ENCODE measurements at places on chromosomes 5 and 9.

DNA sequence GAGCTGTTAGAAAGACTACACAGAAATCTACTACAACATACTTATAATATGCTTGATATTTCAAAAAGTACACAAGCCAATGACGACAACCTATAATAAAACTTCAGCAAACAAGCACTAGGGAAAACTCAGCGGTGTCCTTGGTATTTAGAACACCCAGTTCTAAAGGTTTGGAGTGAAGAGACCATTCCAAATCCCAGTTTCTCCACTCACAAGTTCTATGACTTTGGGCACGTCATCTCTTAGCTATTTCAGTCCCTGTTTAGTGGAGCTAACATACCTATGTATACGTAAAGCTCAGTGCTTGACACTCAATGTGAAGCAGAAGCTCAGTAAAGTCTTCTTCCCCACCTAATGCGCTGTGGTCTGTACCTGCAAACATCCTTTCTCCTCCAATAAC lies 52.8 kb downstream of the MLLT3 start:
- DNase-seq = no peak

DNA sequence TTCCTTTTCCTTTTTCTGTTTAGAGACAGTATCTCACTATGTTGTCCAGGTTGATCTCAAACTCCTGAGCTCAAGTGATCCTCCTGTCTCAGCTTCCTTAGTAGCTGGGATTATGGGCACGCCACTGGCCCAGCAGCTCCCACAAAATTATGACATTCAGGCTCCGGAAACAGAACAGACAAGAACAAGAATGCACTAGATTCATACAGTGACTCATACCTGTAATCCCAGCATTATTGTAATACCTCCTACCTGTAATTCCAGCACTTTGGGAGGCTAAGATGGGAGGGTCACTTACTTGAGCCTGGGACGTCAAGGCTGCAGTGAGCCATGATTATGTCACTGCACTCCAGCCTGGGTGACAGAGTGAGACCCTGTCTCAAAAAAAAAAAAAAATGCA lies 26.7 kb upstream of the B4GALT1 start:
- DNase-seq = no peak

- DNase-seq = no peak
Observed at GRCh38 chr5:173768891-173769290, 119.3 kb upstream of the CPEB4 start.

DNA sequence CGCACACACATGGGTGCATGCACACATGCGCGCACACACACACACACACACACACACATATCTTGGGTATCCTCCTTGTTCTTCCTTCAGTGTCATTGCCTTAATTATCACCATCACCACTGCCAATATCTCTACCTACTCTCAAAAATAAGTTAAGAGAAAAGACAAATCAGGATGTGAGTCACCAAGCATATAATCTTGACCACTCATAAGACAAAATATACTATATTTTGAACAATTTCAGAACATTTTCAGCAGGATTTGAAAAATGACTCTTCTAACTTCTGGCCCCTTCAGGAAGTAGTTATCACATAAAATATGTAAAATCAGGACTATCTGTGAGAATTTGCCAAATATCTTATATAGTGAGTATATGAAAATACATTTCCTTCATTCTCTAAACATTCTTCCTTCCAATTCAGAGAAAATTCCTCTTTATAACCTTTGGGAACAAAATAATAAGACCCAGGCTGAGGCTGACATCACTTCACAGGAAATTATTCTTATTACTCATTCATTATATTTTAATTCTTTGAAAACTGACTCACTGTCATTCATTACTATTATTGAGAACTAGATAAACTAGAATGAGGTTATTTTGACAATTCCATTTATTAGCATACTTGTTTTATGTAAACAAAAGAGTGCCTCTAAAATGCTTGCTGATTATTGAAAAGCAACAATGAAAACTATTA lies 772.0 kb upstream of the ACO1 start:
- no peak for DNase-seq

- DNase-seq = no peak
Observed at GRCh38 chr5:17178373-17178675, 39.1 kb upstream of the BASP1 start.

DNA sequence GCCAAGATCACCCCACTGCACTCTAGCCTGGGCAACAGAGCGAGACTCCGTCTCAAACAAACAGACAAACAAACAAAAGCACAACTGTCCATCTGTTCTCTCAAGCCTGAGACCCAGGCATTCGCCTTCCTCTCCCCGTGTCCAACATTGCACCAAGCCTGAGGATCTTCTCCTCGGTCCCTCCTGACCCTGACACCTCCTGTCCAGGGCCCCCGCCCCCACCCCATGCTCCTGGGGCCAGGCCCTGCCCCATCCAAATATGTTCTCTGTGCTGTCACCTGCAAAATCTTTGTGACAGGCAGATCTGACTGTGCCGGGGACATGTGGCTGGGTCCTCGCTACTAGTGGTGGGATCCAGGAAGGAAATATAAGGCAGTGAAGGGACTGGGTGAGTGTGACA lies 33.4 kb upstream of the UNC5A start:
- no peak for DNase-seq

DNA sequence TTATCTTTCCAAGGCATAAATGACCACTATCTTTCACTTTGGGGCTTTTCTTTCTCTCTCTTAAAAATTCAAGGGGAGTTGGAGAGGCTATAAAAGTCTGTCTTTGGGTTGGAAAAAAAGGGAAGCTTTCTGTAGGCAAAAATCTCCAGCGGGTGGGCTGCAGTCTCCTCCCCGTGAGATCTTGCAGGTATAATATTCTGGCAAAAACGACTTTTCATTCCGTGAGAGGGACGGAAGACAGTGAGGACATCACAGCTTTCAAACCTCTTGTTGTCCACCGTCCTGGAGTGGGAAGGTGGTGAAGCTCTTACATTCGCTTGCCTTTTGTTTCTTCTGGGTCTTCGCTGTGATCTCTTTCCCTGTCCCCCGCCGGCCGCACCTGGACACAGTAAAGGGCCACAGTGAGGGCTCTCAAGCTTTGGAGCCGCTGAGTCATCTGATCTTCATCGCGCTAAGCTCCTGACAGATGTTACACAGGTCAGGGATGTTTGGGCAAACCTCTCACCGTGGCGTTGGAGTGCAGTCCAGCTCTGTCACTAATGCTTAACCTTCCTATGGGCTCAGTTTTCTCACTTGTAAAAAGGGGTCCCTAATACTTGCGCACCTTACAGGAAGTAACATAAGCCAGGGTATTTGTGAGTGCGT lies 61.9 kb upstream of the MEGF10 start:
- DNase-seq = peak; percentile 1

- DNase-seq = no peak
Observed at GRCh38 chr5:130135506-130135905, 231.2 kb downstream of the CHSY3 start.

DNA sequence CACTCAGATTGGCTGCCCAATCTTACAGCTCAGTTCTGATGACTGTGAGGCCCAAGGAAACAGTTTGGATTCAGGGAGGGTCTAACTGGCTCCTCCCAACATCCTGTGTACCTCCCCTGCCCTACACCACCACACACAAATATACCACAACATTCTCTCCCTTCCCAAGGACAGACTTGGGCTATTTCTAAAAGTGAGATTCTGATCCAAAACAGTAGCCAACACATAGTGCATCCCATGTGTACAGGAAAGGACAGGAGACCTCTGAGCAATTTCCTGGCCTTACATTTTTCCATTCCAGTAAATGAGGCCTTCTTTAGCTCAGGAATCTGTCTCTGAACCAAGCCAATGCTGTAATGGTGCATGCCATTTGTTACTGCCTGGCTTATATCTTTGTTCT lies 20.8 kb downstream of the ZNF366 start:
- no peak for DNase-seq

DNA sequence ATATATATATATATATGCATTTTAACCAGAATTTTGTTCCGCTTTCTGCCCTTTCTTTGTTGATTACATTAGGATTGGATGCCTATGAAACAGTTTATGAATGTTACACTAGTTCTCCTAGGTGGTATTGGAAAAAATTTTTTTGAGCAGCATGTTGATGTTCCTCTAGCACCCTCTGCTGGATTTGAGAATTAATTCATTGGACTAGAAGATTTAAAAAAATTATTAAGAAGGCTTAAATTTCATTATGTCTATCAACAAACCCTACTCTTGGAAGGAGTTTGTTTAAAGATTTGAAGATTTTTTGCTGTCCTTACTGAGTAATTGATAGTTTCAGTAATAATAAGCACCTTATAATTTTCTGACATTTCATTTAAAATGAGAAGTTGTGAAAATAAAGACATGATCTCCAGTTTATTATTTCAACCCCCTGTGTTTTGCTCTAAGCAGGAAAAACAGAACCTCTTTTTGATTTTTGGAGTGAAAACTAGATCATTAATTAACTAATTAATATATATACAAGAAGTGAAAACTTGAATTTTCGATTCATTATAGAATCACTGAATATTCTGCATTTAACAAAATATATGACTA lies 89.6 kb downstream of the CCDC171 start:
- peak; percentile 25 for DNase-seq

DNA sequence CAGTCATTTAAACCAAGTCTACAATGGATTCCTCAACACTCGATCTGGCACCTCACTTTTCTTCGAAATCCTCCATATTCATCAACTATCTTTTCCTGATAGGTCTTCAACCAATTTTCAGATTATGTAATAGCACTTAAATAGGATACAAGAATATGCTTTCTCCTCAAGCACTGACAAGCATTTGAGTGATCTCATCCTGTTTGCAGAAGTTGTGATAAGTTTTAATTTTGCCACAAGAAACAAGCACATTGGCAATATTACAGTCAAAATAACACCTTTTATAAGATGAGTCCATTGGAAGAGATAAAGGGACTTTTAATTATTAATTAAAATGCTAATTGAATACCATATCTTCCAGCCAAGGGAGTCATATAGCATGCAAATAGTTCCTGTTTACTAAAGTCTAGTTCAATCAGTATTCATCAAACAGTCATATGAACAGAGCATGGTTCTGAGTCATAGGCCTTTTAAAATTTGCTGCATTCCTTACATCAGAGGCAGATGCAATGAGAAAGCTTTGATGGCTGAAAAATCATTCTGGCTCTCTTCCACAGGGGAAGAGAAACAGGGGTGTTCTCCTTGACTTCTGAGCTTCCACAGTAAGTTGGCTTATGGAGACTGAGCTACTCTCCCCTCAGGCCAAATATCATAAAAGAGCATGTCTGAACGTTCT lies 32.7 kb upstream of the ZCCHC9 start:
- no peak for DNase-seq

DNA sequence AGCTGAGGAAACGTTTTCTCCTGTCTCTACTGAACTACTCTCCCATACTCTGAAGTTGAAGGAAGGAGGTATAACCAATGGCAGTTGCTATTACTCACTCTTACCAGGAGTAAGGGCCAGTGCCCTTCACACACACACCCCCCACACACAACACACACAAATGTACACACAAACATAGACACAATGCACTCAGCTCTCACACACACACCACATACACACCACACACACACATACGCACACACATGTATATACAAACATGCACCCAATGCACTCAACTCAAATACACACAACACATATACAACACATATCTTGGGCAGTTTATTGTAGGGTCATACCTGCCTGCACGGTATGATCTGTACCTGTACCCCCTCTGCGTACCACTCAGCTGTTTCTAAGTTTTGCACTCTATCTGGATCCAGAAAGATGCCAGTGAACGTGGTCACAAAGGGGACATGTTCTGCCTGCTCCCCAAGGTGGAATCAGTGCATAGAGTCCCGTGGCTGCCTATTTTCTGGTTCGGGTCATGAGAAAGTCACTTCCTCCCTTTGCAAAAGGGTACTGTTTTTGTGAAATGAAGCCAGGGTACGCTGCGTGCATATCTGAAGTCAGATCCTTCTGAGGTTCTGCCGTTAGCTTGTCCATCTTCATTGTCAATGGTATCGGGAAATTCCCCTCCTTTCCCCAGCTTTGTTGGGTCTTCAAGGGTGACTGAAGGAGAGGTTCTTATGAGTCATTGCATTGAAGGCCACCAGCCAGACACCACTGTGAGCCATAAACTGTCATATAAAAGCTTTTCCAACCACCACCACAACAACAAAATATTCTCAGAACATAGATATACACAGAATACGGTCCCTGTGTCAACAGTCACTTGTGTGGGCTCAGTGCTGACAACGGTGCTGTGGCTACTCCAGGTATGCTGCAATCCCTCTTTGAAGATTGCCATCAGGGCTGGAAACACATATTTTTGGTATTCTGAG lies 131.9 kb downstream of the UGCG start:
- DNase-seq = no peak

GRCh38 chr9:116087246-116087645 lies 66.3 kb upstream of the PAPPA start:
- DNase-seq = no peak

DNA sequence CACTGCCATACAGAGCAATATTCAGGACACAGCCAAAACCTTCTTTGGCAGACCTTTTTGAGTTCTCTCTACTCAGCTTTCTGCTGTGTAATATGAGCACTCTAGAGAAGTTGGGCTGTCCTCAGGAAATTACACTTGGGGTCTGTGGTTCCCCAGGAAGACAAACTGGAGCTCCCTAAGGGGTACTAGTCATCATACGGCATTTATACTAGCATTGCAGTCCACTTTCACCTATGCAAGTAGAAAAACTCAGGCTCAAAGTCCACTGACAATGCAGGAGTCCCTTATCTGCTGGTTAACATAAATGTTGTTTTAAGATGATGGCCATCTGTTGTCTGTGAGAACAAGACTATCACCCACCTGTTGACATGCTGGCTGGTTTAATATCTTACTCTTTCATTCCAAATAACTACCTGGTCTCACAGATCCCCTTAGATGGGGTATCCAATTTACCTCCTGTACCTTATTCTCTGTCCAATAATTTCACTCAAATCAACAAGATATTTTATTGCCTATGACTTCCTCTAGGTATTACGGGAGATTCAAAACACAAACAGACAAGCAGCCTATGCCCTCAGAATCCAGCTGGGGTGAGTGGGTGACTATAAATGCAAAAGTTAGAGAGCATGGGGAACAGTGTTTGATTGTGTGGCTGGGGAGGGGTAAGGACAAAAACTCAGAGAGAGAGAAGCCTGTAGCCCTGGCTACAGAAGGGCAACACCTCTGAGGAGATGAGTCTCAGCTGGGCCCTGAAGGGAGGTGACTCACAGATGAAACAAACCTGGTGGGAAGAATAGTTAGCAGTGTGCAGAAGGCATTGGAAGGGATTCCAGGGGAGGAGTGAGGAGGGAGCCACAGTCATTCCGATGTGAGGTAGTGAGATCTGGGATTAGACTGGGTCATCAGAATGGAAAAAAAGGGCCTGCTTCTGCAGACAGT lies 10.2 kb downstream of the DOCK8 start:
- DNase-seq = no peak

DNA sequence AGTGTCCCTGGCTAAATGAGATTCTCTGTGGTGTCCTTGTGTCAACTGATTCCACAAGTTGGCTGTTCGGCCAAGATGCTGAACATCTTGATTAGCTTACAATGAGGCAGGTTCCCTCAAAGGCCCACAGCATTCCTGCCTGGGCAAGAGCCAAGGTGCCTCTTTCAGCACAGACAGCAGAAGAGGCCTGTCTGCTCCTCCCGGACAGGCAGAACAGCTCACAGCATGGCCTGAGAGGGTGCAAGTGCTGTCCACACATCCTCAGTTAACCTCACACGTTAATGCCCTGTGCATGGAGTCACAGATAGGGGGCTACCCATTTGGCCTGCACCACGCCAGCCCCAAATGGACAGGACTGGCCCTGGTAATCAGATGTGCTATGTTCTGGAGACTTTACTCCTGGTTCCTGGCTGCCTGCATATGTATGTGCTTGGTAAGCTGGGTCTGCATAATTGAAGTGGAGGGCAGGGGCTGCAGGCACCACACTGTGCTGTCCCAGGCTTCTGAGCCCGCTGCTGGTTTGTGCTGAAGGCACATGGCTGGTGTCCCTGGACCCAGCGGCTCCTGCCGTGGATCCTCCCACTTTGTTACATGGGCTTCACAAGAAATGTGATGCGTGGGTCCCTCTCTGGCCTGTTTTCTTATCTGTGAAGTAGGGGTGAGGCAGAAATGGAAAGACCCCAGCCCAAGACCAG lies 8.9 kb downstream of the CSF2 start:
- no peak for DNase-seq
